Right renal cortex interstitium (tissue), 3 donors: ENCODE measurements at places on chromosomes 6 and 20.

GRCh38 chr6:35486005-35486925 lies 10.6 kb downstream of the TEAD3 start:
- no peak for DNase-seq

DNA sequence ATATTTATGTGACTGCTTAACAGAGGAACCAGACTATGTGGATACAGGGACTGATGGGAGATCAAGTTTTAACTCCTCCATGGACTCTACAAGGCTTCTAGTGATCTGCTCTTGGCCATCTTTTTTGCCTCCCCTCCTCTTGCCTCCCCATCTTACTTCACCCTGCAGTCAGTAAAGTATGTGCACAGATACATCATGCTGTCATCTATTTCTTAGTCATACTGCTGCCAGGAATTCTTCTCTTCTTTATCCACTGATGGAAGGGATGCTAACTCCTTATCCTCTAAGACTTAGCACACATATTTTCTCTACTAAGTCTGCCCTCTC lies 27.6 kb upstream of the FAM83C start:
- no peak for DNase-seq

GRCh38 chr6:165834613-165835259 lies 171.7 kb upstream of the PDE10A start:
- no peak for DNase-seq

DNA sequence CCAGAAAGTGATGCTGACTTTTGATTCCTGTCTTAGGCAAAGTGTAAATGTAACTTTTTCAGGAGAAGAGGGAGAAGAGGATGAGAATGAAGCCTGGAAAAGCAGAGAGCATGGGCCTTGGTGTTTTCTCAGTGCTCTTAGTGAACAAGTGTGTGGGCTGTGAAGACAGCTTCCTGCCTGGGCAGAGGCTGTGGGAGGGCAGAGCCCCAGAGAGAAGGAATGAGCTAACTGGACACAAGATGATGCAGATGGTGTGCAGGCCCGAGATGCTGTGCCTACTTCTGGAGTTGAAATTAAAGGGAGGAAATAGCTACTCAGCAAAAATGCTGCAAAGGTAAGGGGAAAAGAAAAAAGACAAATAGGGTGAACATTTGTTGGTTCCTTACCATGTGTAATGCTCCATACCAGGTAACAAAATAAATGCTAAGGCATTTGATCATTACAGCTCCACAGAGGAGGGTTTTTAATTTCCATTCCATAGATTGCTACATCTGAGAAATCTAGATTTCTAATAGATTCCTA lies 87.0 kb upstream of the CEP162 start:
- DNase-seq, result no peak

GRCh38 chr20:60001108-60001507 lies 42.9 kb downstream of the CDH26 start:
- no peak for DNase-seq
